CD4-positive, alpha-beta T cell treated with Interleukin-6 for 4 hours (primary cell): ENCODE measurements at places on chromosomes 16 and 17.

DNA sequence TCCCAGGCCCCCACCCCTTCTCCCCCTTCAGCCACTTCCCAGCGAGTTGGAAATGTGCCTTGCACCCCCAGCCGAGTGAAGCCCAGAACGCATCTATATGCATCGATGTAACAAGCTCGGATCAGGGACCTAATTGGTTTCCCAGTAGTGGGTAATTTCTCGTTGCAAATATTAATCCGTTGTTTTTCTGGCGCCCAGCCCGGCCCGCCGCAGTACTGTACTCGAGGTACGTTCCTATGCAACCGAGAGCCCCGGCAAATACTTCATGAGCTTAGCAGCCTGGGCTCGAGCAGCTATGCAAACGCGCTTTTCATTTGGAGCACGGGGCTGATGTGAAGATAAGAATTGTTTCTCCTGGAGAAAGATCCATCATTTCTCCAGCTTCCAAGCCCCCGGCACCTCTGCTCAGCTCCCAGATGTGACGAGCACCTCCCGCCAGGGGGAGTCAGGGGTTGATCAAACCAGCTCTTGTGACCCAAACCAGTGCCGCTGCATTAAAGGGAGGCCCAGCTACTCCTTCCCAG is 229.8 kb downstream of the KATNIP start:
- DNase-seq, result no peak

- no peak for DNase-seq
These were observed 26.6 kb downstream of the ACSF3 start for GRCh38 chr16:89120281-89120680.

- DNase-seq, result no peak
These were observed 7.4 kb downstream of the FAM117A start for GRCh38 chr17:49756323-49757150.

DNA sequence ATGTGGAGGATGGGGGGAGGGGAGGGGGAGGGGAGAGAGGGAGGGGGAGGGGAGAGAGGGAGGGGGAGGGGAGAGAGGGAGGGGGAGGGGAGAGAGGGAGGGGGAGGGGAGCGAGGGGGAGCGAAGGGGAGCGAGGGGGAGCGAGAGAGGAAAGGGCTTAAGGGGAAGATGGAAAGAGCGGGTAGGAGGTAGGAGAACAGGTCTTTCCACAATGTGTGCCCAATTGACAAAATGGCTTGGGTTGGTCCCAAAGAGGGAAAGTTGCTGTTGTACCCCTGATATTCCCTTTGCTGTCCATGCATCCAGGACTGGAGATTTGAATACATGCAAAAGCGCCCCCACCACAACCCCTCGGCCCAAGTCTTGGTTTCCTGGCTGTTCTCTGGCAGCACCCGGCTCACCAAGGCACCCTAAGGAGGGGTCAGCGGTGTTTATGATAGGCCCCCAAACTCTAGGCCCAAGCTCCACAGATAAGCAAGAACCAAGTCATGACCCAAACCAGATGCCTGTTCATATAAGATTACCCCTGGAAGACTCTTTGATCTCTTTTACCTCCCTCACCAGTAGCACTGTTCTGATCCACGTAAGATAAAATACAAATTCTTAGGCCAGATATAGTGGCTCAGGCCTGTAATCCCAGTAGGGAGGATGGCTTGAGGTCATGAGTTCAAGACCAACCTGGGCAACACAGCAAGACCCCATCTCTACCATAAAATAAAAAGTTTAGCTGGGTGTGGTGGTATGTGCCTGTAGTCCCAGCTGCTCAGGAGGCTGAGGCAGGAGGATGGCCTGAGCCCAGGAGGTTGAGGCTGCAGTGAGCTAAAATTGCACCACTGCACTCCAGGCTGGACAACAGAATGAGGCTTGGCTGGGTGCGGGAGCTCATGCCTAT is 119.6 kb downstream of the ZFHX3 start:
- no peak for DNase-seq

DNA sequence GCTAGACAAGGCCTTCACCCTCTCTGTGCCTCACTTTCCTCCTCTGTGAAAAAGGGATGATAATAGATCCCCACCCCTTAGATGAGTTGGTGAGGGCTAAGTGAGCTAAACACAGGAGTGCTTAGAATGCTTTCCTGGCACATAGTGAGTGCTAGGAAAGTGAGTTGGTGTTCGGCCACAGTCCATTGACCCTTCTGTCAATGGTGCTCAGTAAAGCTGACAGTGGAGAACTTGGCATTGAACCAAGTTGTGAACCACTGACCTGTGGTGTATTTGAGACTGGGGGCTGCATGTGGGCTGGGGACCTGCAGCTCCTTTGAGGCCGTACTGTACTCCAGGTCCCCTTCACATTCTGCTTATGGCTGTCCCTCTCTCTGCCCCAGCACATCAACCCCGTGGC is 4.8 kb downstream of the PLK1 start:
- no peak for DNase-seq

GRCh38 chr16:70662991-70663523 is 16.7 kb downstream of the IL34 start:
- no peak for DNase-seq

DNA sequence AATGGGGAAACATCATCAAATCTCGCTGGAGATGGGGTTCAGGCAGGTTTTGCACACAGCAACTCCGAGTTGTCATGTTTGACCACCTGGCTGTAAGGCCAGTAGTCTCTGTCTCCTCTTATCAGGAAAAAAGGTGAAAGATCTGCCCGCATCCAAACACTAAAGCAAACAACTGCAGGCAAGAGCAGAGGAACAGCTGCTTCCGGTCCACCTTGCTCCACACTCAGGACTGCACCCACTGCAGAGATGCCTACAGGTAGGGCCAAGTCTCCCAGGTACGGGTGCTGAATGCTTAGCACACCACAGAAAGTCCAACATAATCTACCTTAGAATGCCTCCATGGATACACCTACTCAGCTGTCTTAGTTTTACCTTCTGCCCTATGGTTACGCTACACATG is 7.3 kb downstream of the TEX2 start:
- DNase-seq, result no peak

DNA sequence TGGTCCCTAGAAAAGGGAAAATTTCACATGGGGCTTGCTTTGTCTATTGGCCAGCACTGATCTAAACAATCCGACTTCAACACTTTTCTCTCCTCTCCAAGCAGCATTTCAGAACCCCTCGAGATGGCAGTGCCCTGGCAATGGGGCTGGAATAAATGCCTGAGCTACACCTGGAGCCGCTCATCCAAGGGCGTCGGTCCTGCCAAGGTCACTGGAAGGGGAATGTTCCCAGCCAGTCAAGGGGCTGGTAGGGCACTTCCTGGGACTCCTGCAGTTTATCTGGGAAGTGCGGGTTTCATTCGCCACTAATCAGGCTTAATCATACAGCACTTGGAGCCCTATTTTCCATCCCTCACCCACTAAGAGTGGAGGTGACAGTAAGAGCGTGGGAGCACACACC is 17.1 kb downstream of the MEAK7 start:
- no peak for DNase-seq

DNA sequence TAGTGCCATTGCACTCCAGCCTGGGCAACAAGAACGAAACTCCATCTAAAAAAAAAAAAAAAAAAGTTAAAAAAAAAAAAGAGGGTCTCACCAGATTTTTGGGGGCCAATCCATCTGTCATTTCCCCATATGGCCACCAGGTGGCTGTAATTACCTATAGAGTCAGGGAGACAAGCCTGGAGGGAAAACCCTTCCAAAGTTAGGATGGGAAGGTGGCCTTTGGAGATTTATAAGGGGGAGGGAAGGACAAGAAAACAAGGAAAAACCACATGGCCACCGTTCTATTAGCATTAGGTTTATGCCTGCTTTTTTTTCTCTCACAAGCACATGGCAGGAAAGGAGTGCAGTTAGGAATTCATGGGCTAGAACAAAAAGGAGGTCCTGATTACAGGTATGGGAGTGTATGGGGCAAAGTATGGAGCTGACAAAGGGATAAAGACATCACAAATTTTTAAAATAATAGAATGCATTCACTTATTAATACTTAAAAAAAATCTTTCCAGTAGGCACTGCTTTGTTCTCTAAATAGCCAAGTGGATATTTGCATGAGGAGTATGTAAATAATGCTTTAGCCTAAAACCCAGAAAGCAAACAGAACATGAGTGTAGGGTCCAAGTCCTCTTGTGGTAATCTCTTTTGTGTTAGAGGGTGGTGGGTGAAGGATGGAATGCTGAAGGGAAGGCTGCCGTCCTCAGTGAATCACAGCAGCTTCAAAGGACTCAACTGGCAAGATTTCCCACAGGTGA is 5.1 kb downstream of the CYB5D1 start:
- peak; percentile 58 for DNase-seq

- DNase-seq, result peak; percentile 59
These were observed 3.6 kb downstream of the IRF8 start for GRCh38 chr16:85902366-85903155.

DNA sequence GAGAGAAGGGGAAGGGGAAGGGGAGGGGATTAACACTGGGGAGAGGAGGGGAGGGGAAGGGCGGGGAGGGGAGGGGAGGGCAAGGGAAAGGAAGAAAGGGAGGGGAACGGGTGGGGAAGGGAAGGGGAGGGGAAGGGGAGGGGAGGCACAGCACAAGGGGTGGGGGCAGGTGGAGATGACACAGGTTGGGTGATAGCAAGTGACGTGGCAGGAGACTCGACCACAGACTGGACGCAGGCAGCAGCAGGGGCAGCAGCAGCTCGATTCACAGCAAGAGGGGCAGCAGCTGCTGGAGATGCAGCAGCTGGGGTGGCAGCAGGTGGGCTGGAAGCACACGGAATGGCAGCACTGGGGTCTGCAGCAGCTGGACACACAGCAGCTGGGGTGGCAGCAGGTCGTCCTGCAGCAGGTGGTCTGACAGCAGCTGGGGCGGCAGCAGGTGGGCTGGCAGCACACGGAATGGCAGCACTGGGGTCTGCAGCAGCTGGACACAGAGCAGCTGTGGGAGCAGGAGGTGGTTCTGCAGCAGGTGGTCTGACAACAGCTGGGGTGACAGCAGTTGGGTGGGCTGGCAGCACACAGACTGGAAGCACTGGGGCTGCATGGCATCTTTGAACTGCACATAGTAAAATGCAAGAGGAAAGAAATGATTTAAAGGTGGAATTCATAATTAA is at the start of gene KRTAP4-16:
TSS of gene KRTAP4-16 (minus strand) at position 624 of the 674 bp plus-strand sequence. CDS start at position 624, 0 bp downstream.
- no peak for DNase-seq

DNA sequence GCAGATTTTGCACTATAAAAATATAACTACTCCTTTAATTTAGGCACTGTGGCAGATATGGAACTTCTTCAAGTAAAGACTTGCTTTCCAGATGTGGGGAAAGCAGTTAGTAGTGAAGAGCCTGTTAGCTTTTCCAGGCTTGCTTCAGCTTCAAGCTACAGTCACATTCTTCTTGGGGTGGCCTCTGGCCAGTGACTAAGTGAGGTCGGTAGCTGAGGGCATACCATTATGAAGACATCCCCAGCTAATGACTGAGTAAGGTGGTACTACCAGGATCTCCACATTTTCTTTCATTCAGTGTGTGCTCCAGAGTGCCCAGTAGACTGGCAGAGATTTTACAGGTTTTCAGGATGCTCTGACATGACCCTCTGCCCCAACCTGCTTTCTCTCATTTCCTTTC is 167.1 kb upstream of the KIF2B start:
- no peak for DNase-seq

DNA sequence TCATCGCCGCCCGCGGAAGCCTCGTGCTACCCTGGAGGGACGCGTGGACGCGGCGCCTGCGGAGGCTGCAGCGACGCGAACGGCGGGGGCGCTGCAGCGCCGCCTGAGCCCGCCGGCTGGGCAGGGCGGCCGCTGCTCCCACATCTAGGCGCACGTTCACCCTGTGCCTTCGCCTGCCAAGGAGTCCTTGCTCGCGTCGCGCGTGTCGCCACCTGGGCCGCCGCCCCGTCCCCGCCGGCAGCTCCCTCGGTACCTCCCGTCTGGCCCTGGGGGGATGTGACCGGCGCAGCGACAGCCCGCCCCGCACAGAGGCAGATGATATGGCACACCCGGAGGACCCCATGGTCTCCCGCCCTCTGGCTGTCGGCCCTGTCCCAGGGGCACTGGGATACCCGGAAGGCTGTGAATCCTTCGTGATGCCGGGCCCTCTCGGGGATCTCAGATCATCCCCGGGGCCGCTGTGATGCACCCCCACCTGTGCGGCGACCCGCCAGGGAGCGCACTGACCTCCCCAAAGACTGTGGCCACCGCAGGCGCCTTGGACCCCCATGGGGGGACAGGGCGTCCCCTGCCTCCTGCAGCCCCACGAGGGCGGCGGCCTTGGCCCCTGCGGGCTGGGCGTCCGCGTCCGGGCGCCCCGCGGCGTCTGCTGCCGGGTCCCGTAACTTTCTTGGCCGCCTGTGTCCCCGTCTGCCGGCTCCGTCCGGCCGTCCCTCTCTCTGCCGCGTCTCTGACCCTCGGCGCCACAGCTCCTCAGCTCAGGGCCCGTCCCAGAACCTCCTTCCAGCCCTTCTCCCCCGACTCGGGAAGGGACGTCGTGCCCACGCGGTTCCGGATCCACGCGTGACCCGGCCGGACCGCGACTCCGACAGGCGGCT is 689 bp upstream of the TBC1D24 start:
- peak; percentile 72 for DNase-seq

- DNase-seq, result no peak
These were observed at the start of gene RSKR for GRCh38 chr17:28613931-28614381. RSKR (minus strand) TSS chr17:28614185; CDS start chr17:28614161, 24 bp downstream.

GRCh38 chr17:39757176-39757662 is 19.5 kb downstream of the GRB7 start:
- peak; percentile 9 for DNase-seq

DNA sequence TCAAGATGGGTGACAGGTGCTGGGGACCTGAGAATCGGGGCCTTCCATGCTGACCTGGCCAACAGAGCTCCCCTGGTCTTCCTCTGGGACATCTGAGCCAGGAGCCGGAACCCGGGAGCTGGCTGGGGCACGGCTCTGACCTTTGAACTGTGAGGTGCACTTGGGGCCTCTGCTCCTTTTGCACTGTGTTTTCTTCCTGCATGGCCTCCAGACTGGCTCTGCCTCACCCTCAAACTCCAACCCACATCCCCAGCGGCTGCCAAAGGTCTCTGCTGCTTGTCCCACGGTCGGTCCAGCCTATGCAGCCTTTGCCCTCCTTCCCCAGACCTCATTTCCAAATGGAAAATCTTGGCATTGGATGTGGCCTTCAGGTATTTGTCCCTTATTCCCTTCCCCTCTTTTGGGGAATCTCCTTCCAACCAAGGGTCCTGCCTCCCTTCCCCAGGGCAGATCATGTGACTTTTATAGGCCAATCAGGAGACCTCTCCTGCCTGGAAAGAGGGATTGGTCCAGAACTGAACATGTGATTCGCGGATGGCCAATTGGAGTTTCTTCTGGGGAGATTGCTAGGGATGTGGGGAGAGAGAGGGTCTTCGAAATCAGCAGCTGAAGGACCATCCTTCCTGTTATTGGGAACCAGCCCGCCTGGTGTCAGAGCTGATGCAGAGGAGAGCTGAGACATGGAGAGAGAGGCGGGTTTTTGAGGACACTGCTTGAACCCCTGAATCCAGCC is 117.9 kb downstream of the CYLD start:
- no peak for DNase-seq

DNA sequence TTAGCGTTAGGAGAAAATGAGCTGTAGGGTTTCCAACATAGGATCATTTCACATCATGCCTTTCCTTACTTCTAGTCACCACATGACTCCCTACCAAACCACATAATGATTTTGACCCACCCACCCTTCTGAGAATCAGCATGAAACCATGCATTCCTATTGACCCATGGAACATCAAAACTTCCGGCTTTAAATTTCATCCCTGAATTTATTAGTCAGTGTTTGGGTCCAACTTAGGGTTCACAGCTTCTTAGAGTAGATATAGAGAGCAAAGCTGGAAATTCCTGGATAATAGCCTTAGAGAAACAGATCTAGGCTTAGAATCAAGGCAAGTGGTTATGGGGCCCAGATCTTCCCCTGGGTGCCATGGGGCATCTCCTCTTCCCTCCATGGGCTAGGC is 162.6 kb downstream of the TOX3 start:
- DNase-seq, result no peak
